Mesothelial cell of epicardium (in vitro differentiated cells): ENCODE measurements at places on chromosomes 2 and 18. TPM values are rescaled to one million over a fixed set of nuclear protein-coding genes. Genes with fewer than 3 reads are reported as not detected.

TYMS gene
- total RNA-seq: 54.0 to 60.8 TPM (median 55.4 TPM) in 3 replicates

PAX8 gene
- 0.13 to 0.31 TPM in 2 of 3 replicates, not detected in the other for total RNA-seq

UGT1A4 gene
- not detected in 3 replicates for total RNA-seq

METTL8 gene
- total RNA-seq: 39.6 to 42.0 TPM (median 41.6 TPM) in 3 replicates

PJVK gene
- total RNA-seq: 12.1 to 13.8 TPM (median 12.2 TPM) in 3 replicates

STK17B gene
- 35.2 to 36.5 TPM (median 35.6 TPM) in 3 replicates for total RNA-seq

FSHR gene
- not detected in 3 replicates for total RNA-seq

PARD6G gene
- total RNA-seq: 25.5 to 30.8 TPM (median 30.7 TPM) in 3 replicates

C2orf42 gene
- 17.8 to 20.6 TPM (median 19.5 TPM) in 3 replicates for total RNA-seq

RNF152 gene
- total RNA-seq: 19.0 to 28.6 TPM (median 25.7 TPM) in 3 replicates

CFAP53 gene
- 0.44 to 0.70 TPM (median 0.65 TPM) in 3 replicates for total RNA-seq

DNER gene
- total RNA-seq: not detected in 3 replicates

FBXO48 gene
- 0.72 to 0.77 TPM (median 0.75 TPM) in 3 replicates for total RNA-seq

ALPP gene
- total RNA-seq: not detected in 3 replicates

SRD5A2 gene
- total RNA-seq: not detected in 3 replicates

CDH20 gene
- total RNA-seq: 0.63 to 0.93 TPM (median 0.89 TPM) in 3 replicates

ADRA2B gene
- total RNA-seq: 0.51 to 0.63 TPM (median 0.56 TPM) in 3 replicates

TBR1 gene
- total RNA-seq: 0.09 to 0.13 TPM in 2 of 3 replicates, not detected in the other

ASB3 gene
- 34.9 to 38.6 TPM (median 36.6 TPM) in 3 replicates for total RNA-seq

CCDC121 gene
- 4.6 to 5.2 TPM (median 4.9 TPM) in 3 replicates for total RNA-seq

ANKRD53 gene
- total RNA-seq: 3.6 to 4.9 TPM (median 4.0 TPM) in 3 replicates

ANKRD30B gene
- total RNA-seq: not detected in 3 replicates

FLACC1 gene
- 0.78 to 1.2 TPM (median 1.1 TPM) in 3 replicates for total RNA-seq

UCN gene
- total RNA-seq: 3.1 to 5.1 TPM (median 4.4 TPM) in 3 replicates

PSTPIP2 gene
- 10.6 to 12.7 TPM (median 11.8 TPM) in 3 replicates for total RNA-seq

EPAS1 gene
- total RNA-seq: 4.4 to 7.5 TPM (median 4.9 TPM) in 3 replicates

SPHKAP gene
- total RNA-seq: not detected in 3 replicates

CAVIN2 gene
- 0.72 to 0.96 TPM (median 0.80 TPM) in 3 replicates for total RNA-seq

FTCDNL1 gene
- 1.5 to 2.1 TPM (median 1.5 TPM) in 3 replicates for total RNA-seq
